RCC 7860 (cell line): ENCODE measurements at places on chromosomes 5 and 9.

- no peak for DNase-seq
Observed at GRCh38 chr9:119955276-119955675, 586.0 kb upstream of the BRINP1 start.

GRCh38 chr9:131734165-131734610, 5.7 kb downstream of the RAPGEF1 start:
- peak; percentile 80 for DNase-seq

DNA sequence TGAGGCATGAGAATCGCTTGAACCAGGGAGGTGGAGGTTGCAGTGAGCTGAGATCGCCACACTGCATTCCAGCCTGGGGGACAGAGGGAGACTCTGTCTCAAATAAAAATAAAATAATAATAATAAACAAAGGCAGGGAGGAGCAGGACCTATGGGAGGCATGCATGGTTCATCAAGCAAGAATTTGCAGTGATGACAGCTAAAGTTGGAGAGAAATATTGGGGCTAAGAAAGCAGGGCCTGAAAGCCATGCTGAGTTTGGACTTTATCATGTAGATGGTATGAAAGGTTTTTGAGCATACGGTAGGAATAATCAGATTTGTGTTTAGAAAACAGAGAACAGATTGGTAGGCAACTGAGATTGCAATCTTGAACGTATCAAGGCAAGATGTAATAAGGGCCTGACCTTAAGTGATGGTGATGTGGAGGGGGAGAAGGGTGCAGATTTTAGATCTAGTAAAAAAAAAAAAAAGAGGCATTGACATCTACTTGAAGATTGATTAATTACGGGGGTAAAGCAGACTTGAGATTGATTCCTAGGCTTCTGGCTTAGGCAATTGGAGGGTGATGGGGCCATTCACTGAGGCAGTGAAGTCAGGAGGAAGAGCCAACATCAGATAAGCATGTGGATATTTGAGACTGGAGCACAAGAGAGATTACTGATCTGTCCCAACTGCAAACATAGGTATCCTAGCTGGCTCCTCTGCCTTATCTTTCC, 50.7 kb downstream of the CFAP95 start:
- DNase-seq, result no peak

- DNase-seq, result no peak
Observed at GRCh38 chr5:82246960-82247574, 31.1 kb downstream of the RPS23 start.

DNA sequence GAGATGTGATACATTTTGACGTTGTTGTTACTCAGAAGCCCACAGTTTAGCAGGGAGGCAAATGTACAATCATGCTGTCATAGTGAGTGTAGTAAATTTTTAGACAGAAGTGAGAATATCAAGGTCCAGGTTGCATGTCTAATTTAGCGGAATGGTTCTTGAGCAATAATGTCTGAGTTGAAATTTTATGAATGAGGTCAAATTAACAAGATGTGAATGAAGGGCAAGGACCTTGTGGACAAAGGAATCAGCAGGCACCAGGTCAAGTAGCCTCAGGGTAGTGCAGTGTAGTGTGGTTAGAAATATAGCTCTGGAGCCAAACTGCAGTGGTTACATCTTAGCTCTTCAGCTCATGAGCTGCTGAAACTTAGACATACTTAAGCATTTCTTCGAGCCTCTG, 36.2 kb downstream of the TNFSF8 start:
- no peak for DNase-seq

GRCh38 chr5:149780043-149780737, 50.1 kb downstream of the PPARGC1B start:
- DNase-seq, result no peak

- no peak for DNase-seq
Observed at GRCh38 chr5:37254581-37254980, 5.4 kb upstream of the CPLANE1 start.

GRCh38 chr5:169343766-169344165, 42.8 kb upstream of the SLIT3 start:
- no peak for DNase-seq

DNA sequence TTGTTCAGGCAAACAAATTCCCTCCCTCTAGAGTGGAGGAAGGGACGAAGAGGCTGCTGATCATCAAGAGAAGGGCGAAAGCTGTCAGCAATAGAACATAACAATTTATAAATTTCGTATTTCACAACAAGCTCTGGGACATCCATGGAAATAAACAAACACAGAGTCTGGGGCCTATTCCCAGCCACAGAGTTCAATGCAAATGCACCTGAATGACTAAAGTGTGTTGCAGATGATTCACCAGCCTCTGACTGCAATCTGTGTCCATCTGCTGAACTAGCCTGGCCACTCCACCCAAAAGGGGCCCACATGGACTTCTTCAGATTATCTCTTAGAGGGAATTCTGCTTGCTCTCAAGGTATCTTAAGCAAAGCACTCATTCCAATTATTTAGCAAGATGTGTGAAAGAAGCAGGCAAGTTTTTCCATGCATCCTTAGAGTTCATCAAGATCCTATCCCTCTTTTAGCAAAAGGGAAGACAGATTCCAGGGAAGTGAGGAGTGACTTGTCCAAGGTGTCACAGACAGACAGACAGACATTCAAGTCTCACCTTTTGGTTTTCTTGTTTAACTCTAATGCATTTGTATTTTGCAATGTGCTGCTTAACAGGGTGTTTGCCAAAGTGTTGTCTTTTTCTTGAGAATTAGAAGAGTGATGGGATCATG, 307.8 kb upstream of the PAPPA start:
- no peak for DNase-seq

DNA sequence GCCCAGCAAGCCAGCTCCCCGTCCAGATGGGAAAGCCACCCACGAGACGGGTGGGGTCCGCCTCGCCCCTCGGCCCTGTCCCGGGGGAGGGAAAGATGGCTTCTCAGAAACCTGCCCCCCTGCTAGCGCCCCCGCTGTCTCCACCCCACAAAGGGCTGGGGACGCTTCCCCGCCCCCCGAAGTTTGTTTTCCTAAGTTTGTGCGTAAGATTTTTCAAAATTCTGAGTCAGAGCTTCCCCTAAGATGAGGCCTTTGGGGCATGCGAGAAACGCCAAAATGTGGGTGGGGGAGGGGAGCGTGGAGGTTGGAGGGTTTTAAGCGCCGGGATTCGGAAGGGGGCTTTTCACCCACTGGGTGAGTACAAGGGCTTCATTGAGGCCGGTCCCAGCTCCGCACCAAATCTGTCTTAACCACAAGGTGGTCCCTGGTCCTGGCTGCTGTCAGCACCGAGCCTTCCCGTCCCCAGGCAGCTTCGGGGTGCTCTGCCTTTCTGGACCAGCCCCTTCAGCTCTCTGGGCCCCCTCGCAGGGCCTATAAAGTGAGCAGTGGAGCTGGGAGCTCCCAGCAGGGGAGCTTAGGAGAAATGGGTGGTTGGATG, 32.3 kb downstream of the PRRX2 start:
- no peak for DNase-seq

GRCh38 chr9:98916660-98917059, 27.0 kb upstream of the COL15A1 start:
- no peak for DNase-seq
